NCI-H2029 treated with DMSO at 0.1 percent for 48 hours (cell line): ENCODE measurements at places on chromosomes 12 and 14.

DNA sequence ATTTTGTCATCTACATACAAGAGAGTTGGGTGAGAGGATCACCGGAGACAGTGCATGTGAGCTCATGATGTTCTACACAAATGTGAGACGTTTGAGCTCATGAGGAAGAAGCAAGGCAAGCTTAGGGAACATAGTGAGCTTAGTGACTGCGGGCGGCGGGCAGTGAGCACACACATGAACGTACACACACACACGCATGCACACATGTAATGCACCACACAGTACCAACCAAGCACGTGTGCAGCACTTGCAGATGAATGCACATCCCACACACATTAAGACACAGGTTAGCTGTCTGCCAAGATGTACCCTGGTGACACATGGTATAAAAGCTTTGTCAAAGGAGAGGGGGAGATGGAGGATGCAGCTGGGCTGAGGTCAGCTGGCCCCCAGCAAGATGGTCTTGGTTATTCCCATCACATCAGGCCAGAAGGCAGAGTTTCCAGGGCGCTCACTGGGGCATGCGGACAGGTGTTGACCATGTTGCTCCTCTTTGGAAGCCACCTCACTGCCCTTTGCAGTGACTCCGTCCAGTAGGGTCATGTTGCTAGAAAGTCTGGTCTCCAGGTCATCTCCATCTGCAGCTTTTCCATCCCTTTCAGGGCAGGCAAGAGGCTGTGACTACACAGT, 8.7 kb upstream of the CACNA2D4 start:
- no peak for DNase-seq

- no peak for DNase-seq
Observed at GRCh38 chr12:51911788-51912711, 4.7 kb downstream of the ACVRL1 start.

- no peak for DNase-seq
Observed at GRCh38 chr12:118582863-118583262, 206.5 kb downstream of the SUDS3 start.

DNA sequence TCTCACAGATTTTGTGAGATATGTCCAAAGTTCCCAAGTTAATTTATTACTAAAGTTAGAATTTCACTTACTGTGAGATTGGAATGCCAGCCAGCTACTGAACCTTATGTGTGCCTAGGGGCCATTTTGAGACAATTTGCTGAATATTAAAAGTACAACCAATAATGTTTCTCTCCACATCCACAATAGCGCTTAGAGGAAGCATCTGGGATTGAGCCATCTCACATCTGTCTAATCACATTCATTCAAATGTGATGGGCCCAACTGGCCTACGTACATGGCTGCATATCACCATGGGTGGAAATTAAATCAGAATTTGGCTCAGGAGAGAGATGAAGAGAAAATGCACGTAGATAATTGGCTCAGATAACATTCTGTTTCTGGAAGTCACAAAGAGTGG, 1294.0 kb downstream of the AACS start:
- DNase-seq, result no peak

DNA sequence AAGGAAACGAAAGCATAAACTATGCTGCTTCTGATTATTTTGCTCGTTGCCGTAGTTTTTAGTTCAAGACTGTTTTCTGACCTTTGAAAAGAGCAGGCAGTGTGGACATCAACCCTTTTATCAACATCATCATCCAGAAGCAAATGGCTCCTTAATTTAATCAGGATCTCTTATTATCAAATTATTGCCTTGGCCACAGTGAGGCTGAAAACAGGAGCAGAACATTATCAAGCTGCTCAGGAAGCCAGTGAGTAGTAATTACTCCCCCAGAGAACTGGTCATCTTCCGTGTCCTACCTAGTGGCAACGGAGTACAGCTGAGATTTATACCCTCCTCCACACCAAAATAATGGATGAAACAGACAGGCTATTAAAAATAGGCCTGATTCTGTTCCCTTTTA, 2.2 kb upstream of the DIABLO start:
- DNase-seq, result no peak

GRCh38 chr14:105087963-105088811, 23.0 kb upstream of the GPR132 start:
- no peak for DNase-seq

DNA sequence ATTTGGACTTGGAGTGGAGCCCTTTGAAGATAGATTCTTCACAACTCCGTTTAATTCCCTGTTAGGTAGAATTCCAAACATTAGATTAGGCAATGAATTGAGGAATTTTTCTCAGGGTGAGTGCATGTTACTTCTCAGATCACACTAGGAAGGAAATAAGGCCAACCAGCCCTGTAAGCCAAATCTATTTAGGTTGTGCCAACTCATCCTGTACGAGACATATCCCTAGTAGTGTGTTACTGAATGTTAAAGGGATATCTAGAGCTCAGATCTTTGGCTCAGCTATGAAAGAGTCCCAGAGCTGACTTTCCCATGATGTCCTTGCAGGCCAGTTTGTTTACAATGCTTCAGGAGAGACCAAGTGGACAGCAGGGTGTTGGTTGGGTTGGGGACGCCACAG, 45.6 kb downstream of the GPHB5 start:
- no peak for DNase-seq

GRCh38 chr14:95402578-95402977, 82.9 kb upstream of the CLMN start:
- no peak for DNase-seq

DNA sequence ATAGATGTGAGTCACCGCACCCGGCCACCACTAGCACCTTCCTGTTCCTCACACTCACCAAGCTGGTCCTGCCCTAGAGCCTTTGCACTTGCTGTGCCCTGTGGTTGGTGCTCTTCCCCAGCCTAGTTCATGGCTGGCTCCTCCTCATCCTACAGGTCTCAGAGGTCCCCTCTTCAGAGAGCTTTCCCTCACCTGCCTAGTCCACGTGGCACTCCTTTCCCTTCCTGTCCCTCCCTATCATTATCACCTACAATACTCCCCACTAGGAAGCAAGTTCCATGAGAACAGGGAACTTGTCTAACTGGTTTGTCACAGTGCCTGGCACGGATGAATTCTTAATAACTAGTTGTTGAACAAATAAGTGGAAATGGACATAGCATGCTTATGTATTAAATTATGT, 24.0 kb upstream of the TMED10 start:
- no peak for DNase-seq

GRCh38 chr12:54352891-54353874, 11.1 kb downstream of the GPR84 start:
- DNase-seq, result peak; percentile 58

DNA sequence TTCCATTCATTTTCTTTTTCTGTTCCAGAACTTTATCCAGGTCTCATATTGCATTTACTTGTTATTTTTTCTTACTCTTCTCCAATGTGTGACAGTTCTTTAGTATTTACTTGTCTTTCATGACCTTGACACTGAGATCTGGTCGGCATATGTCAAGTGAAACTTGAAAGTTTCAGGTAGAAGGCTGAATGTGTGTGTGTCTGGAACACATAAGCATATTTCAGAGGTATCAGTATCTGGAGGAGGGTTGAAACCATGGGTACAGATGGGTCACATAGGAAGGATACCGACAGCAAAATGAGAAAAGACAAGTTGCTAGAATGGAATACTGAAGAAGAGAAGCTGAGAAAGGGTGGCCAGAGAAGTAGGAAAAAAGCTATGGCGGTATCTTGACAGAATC, 22.5 kb upstream of the PTGDR start:
- DNase-seq, result no peak

- no peak for DNase-seq
Observed at GRCh38 chr14:94827711-94828447, 58.0 kb upstream of the GSC start.

- DNase-seq, result no peak
Observed at GRCh38 chr14:74213907-74214803, 25.1 kb upstream of the VSX2 start.

DNA sequence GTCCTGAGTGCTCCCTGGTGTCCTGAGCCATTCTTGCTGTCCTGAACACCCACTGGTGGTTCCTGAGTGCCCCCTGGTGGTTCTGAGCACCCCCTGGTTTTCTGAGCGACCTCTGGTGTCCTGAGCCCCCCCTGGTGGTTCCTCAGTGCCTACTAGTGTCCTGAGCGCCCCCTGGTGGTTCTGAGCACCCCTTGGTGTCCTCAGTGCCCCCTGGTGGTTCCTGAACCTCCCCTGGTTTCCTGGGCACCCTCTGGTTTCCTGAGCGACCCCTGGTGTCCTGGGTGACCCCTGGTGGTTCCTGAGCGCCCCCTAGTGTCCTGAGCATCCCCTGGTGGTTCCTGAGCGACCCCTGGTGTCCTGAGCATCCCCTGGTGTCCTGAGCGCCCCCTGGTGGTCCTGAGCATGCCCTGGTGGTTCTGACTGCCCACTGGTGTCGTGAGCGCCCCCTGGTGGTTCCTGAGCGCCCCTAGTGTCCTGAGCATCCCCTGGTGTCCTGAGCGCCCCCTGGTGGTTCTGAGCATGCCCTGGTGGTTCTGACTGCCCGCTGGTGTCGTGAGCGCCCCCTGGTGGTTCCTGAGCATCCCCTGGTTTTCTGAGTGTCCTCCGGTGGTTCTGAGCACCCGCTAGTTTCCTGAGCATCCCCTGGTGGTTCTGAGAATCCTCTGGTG, 473.1 kb downstream of the TMEM121 start:
- DNase-seq, result no peak

DNA sequence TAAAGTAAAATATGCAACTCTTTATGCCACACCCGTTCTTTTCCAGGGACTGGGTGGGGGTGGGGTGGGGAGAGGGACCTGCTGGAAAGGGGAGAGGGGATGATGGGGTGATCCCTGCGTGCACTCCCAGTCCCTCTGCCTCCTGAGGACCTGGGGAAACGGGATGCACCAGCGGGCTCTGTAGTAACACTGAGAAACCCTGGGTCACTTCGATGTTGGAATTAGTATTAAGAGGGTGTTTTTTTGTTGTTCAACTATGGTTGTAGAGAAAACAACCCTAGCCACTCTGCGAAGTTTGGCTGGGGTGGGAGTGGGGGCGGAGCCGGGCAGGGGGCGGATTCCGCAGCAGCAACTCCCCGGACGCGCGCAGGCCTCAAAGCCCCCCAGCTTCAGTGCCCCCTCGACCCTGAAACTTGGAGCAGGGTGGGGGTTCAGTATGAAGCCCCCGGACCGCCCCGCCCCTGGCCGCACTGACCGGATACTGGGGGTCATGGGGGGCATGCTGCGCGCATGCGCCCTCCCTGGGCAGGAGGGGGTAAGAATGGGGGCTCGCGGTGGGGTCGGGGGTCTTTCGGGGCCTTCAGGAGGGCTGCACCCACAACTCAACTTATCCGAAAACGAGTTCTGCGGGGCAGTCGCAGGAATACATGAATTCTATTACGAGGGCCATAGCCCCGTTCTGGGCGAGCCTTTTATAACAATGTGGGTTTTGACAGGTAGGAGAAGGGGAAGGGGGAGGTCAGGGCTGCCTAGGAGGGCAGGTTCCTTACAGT, 1.3 kb upstream of the ARHGEF25 start:
- no peak for DNase-seq

DNA sequence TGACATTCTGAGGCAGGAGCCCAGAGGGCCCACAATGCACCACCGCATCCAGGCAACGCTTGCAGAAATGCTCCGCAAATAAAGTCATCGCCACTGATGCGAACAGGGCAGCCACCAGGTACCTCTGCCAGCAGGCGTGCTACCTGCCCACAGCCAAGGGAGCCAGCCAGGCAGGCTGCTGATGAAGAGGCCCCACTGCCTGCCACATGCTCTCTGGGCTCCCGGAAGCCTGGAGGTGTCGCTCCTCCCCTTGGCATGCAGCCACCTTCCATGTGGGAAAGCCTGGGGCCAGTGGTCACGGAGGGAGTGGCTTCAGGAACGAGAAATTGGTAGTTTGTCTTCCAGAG, 14.7 kb downstream of the GPR132 start:
- DNase-seq, result no peak

- DNase-seq, result no peak
Observed at GRCh38 chr14:31024010-31024480, 1.4 kb upstream of the AP4S1 start.

DNA sequence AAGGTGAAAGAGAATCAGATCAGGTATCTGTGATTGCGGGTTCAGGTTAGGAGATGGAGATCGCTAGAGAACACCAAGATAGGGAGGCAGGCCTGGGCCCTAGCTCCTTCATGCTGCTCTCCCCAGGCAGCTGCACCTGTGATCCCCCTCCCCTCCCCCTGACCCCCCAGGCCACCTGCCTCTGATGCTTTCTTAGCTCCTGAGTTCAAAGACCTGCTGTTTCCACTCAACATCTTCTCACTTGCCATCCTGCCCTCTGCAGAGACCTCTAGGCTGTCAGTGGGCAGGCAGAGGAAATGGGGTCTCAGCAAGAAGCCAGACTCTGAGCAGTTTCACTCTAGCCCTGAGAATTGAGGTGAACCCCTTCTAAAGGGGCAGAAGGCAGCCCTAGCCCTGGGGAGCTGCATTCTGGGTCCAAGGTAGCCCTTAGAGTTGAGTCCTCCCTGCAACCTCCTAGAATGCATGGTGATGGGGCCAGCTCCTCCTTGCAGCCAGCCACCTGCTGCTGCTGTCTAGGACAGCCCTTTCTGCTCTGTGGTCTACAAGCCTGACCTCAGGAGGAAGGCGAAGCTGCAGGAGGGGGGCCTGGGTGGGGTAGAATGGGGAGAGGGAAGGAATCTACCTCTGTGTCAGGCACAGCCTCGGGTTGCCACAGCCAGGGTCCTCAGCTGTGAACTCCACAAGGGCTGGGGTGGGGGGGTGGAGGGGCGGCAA, 6.4 kb upstream of the SLC48A1 start:
- no peak for DNase-seq

DNA sequence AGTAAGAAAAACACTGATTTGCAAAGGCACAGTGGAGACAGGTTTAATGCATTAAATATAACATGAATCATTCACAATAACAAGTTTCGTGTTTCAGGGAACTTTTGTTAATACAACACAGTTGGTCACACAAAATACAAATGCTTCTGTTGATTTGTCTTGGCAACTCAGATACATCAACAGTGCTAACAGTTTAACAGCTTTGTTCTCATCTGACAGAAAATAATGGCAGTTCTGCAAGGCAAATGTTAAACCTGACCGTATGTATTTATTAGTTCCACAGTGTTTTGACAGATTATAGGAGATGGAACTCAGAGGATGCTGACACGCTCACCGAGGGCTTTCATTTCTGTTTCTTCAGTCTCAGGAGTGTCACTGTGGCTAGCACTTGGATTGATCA, 350.7 kb downstream of the PRKD1 start:
- no peak for DNase-seq

DNA sequence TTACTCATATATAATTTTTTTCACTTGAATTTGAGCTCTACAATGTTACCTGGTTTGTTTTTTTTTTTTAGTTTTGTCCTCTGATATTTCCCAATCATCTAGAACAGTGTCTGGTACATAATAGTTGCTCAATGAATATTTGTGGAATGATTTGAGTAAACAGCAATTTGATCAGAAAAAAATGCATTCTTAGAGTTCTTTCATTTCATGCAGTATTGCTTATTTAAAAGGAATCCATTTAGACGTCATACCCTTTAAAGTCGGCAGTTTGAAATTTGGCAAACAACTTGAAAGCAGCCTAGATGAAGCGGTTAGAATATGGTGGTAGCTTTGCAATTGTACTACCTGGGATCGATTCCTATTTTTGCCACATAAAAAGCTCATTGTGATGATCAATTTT, 140.0 kb downstream of the PDE3A start:
- no peak for DNase-seq
